ENCODE measurements at places on chromosomes 2 and 18.
A peak's percentile ranks its signal among the peaks of the same experiment; 100 is the strongest.

DNA sequence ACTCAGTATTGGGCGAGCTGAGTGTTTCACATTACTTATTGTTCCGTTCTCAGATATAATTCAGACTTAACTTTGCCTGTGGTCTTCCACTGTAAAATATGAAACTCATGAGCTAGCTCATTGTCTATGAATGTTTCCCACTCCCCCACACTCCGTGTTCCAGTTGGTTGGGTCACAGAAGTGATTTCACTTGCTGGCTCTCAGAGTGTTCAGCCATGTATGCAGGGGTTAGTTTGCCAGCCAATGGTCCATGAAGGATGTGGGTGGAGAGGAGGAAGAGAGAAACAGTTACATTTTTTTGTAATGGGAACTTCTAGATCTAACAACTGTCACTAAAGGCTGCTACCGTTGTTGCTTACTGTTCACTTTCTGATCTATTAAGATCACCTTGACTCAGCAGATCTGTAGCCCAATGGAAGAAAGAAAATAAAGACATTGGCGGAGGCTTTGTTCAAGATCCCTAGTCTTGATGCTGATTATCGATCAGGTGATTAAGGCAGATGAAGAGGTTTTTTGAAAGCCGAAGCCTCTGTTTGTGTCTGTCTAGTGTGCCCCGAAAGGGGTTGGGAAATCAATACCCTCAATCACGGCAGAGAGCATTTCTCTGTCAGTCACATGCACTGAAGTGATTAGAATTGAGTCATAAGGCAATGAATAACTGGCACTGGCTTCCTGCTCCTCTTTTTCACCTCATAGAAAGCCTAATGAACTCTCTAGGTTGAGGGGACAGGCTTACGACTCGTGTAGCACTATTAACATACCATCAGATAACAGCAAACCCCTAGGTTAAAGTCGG, 279.7 kb upstream of the FIGN start:
- DNase-seq: no peak

DNA sequence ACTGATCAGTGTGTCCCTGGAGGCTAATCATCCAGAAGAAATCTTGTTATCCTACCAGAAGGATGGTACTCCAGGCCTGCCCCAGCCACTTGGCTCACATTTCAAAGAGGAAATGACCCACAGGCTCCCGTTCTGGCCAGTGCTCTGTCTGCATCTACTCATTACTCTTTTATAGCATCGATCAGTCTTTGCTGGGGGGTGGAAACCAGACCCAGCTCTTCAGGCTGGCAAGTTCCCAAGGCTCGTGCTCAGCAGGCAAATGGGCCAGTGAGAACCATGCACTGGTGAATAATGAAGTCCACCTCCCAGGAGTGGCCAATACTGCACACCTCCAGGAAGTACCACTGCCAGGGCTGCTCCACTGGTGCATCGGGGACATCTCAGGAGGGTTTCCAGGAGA, 38.8 kb downstream of the DNER start:
- DNase-seq: no peak

DNA sequence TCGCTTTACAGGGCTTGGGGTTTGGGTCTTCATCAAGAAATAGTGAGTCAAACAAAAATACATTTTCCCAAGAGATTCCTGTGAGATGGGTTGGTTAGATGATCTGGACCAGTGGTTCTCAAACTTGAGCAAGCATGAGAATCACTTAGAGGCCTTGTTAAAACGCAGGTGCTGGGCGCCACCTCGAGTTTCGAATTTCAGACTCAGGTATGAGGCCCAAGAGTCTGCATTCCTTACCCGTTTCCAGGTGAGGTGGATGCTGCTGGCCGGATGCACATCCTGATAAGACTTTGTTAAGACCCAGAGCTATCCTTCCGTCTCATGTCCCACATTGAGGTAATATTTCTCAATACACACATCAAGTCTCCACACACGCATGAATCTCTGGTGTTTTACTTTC, 707.8 kb upstream of the SALL3 start:
- no peak for DNase-seq

GRCh38 chr2:240302933-240303595, 132.4 kb upstream of the GPC1 start:
- no peak for DNase-seq

- DNase-seq: no peak
Measured at GRCh38 chr2:41910126-41910525, 137.7 kb upstream of the PKDCC start.

GRCh38 chr18:500632-501405, at the start of gene COLEC12:
Gene COLEC12 (minus strand): TSS chr18:500701. CDS start chr18:500514, 187 bp downstream.
- DNase-seq: no peak

GRCh38 chr2:105731511-105731910, 13.2 kb upstream of the NCK2 start:
- no peak for DNase-seq

- no peak for DNase-seq
Measured at GRCh38 chr2:121633463-121633862, 15.8 kb downstream of the CLASP1 start.

- DNase-seq: no peak
Measured at GRCh38 chr18:51066273-51066672, 36.3 kb downstream of the SMAD4 start.

GRCh38 chr2:69965756-69966445, 4.5 kb upstream of the ASPRV1 start:
- no peak for DNase-seq

DNA sequence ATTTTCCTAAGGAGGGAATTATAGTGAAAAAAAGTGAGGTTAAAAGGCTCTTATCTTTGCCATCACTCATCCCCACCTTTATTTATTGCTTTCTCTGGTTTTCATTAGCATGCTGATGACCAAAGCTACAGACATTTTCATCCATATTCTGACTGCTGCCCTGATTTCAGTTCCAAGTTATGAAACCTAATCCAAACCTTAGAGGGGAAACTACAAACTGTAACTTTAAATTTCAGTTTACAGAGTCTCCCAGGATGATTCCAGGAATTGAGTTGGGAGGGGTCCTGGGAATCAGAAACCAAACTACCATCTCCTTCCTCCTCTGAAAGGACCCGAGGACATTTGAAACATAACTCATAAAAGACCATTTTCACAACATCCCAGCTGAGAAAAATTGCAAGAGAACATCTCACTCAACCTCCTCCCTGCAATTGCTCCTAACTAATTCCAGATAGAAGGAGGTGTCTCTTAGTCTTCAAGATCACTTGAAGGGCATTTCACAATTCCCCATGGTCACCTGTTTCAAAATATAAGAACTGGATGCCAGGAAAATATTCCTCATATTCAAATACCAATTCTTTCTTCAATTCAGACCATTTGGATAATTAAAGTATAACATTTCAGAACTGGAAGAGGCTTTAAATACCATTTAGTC, 520.6 kb downstream of the TNS1 start:
- peak; percentile 8 for DNase-seq

- DNase-seq: no peak
Measured at GRCh38 chr2:158894078-158894477, 74.4 kb upstream of the TANC1 start.

DNA sequence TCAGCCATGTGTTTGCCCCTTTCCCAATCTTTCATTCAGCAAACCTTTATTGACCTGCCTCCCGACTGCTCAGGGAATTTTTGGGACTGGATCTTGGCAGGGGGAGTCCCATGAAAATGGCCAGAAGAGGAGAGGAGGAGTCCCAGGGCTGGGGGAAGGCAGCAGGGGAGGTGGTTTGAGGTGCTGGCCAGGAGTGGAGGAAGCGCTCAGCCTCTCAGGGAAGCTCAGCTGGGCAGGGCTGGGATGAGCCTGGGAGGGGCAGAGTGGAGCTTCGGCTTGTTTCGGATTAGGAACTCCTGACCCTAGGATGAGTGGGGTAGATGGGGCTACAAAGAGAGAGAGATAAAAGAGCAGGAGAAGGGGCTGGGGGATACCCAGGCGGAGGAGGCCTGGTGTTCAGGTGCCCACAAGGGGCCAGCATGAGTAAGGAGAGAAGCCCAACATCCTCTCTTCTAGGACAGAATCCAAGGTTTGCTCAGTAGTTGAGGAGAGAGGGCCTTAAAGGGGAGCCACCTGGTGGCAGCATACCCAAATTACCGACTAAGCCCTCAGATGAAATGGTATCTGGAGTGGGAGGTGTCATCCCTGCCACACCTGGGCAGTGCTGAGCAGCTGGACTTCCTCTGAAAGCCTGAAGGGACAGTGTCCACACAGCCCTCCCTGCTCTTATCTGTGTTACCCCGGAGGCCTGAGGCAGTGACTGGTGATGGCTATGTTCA, 91.1 kb downstream of the INHBB start:
- no peak for DNase-seq

DNA sequence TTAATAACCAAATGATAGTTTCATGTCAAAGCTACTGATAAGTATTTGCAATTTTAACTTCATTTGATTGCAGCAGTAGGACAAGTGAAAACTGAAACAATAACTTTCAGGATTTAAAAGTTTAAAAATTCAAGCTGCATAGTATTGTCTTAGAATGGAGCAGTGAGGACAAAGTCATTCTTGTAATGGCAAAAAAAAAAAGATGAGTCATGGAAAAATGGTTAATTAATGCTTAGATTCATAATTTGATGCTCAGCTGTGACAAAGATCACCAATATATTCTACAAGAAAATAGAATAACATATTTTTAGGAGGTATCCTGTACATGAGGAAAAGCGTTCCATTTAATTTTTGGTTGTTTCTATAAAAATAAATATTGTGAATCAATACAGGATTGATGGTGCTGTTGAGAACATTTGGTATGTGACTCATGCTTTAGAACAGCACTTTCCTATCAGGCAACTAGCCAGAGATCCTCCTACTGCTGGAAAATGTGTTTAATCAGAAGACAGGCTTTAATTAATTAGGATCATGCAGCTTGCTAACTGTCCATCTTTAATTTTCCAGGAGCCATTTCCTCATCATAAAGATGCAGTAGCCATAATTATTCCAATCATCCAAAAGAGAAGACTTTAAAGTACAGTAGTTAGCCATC, 239.0 kb upstream of the MMADHC start:
- no peak for DNase-seq
